ENCODE measurements at places on chromosomes 6 and 20. TPM values are rescaled to one million over a fixed set of nuclear protein-coding genes. Genes with fewer than 3 reads are reported as not detected.

GRCh38 chr6:111242452-111242851 is 155.1 kb downstream of the SLC16A10 start:
- DNase-seq = no peak

- DNase-seq = no peak
These were observed 25.4 kb upstream of the BCAS1 start for GRCh38 chr20:54095824-54096223.

GRCh38 chr20:59082981-59083380 is 40.4 kb upstream of the PRELID3B start:
- DNase-seq = no peak

DNA sequence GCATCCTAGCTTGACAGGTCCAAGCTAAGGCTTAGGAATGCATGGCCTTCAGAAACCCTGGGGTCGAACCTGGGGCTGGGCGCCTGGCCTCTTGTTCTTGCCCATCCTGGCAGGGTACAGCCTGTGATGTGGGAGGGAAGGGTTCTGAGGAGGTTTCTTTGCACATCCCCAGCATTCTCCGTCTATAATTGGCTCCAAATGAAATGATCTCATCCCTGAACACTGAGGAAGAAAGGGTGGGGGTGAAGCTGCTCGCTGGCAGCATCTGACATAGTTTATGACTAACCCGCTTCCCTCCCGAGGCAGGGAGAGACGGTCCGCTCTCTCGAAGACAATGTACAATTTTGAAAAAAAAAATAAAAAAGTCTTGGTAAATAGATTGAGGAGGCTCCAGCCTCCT is 67.1 kb upstream of the ZNFX1 start:
- no peak for DNase-seq

- no peak for DNase-seq
These were observed 123.2 kb upstream of the RPS6KA2 start for GRCh38 chr6:166750108-166750793.

DNA sequence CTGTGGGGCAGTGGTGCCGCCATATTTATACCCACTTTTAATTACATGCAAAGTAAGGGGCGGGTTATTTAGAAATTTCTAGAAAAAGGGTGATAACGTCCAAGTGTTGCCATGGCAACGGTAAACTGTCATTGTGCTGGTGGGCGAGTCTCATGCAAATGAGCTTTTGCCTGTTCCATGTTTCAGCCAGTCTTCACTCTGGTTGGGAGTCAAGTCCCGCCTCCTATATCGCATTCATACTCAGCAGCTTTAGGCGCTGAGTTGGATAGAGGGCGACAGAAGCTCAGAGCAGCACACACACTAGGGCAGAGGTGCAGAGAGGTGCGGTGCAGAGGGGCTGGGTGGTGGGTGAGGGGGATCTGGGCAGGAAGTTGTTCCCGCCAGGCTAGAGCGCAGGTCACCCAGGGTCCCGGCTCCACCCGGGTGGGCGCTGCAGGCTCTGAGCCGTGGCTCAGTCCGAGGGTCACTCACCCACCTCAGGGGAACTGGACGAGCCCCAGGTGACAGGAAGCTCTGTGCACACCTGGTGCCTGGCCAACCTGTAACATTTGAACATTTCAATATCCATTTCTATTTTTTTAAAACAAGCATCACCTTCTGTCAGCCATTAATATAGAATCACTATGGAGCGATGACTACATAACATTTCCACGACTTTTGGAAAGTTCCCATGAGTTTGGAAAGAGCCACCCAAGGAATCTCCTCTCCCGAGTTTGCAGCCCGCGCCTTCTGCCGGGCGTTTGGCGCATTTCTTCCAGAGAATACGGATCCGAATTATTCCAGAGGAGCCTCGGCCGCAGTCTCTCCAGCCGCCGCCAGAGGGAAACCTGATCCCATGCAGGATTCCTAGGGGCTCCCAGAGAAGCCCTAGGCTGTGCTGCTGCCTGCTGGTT is 89.1 kb upstream of the PHACTR3 start:
- no peak for DNase-seq

DNA sequence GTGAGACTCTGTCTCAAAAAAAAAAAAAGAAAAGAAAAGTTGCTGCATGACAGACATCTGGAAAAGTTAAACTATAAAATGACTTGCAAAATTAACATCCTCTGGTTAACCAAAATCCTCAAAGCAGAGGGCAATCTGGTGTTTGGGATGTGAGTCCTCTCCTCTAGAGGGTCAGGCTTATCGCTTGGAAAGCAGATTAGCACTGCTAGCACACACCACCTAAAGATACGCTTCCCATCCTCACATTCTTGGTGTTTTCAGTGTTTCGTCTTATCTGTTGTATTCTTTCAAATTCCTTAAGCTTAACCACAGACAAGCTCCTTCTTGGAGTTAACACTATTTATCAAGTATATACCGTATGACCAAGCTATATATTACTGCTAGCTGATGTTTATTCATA is 198.0 kb downstream of the SOX4 start:
- no peak for DNase-seq

DNA sequence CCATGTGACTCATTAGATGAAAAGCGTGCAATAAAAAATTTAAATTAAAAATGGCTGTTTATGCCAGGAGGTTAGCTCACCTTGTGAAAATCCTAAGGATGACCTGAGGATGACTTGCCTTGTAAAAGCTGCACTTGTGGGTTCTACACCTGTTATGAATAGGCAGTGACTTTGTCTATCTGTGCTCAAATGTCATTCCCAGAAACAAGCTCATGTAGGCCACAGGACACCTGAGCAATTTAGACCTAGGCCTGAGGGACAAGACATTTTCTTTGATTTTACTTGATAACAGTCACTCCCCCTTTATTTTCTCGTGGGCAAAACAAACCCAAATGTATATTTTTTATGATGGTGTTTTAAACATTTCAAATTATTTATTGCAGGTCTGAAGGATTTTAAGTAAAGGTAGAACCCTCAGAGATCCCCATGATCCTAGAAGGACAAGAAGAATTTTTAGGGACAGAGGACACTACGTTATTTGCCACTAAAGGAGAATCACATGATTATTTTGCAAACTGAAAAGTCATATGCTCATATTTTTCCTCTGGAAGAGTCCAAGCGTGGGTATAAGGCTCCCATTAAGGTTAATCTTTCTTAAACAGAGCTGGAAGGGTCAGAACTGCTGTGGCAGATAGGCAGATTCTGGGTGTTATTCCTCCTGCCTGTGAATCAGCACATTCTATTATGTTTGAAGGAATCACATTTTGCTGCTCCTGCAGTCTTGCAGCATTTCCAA is 277.5 kb upstream of the MAN1A1 start:
- no peak for DNase-seq

- DNase-seq = no peak
These were observed 112.6 kb downstream of the SASH1 start for GRCh38 chr6:148455225-148455624.

- DNase-seq = no peak
These were observed 279.2 kb downstream of the PTPRK start for GRCh38 chr6:128241216-128241615.

DNA sequence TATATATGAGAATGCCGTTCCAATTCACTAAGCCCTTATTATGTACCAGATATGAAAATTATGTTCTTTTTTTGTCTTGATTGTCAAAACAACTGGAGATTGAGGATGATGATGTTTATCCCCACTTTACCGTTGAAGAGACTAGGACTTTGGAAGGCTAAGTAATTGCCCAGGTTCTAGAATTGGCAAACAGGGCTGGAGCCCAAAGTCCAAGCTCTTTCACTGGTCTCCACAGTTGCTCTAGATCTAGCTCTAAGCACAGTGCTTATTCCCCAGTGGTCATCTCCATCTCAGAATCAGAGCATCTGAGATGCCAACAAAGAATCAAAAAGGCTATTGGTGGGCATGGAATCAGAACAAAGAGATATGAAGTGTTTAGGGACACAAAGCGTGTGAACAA is 215.3 kb upstream of the FOXA2 start:
- DNase-seq = no peak

The FAM83C gene
- total RNA-seq = not detected

The LPA gene
- not detected for total RNA-seq

The VAPB gene
- total RNA-seq = 23.7 TPM

The PRPF6 gene
- total RNA-seq = 63.8 TPM

The C6orf141 gene
- total RNA-seq = not detected

The LINC00237 gene
- not detected for total RNA-seq

The PHIP gene
- 42.5 TPM for total RNA-seq

The GSTA1 gene
- not detected for total RNA-seq

Measured in T-helper 17 cell (primary cell).